NB4 (cell line): ENCODE measurements at places on chromosomes 4 and X.

DNA sequence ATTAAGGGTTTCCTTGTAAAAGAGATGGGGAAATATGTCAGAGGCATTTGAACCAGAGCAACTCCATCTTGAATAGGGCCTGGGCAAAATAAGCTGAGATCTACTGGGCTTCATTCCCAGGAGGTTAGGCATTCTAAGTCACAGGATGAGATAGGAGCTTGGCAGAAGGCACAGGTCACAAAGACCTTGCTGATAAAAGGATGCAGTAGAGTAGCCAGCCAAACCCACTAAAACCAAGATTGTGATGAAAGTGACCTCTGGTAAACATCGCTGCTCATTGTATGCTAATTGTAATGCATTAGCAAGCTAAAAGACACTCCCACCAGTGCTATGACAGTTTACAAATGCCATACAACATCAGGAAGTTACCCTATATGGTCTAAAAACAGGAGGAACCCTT, 1390.3 kb downstream of the RAPGEF2 start:
- no peak for DNase-seq

GRCh38 chr4:162016219-162016618, 147.6 kb downstream of the FSTL5 start:
- no peak for DNase-seq

DNA sequence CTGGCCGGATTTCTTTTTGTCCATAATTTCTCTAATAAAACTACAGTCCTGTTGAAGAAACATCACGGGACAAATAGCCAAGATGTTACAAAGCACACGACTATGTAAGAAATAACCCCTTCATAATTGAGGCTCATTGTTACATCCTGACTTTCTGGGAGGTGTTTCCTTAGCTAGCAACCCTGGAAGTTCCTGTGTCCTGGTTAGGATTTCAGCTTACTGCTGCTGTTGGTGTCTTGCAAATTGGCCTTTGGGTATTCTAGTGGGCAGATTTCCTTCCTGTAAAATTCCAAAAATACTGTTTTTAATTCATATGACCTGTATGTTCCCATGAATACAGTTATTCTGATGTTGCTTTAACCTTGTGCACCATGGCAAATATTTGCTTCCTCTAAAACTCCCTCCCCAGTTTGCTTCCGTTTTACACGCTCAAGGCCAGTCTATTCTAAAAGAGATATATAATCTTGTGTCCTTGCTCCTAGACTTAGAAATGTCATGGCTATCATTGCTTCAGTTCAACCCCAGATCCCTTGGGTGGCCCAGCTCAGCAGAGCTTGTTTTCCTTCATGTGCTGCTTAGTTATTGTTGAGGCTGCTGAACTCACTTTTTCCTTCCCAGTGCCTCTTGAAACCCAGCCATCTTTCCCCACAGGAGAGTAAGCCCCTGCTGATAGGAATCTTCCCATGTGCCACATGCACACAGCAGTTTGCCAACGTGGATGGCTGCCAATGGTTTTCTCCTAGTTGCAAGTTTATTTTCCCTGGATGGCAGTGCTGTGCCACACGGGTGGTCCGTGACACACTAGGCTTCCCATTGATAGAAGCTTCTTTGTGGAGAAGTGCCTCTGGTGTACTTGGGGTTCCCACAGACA, 75.8 kb downstream of the TSPAN7 start:
- no peak for DNase-seq

- no peak for DNase-seq
Measured at GRCh38 chr4:83931659-83932438, 395.9 kb downstream of the GPAT3 start.

DNA sequence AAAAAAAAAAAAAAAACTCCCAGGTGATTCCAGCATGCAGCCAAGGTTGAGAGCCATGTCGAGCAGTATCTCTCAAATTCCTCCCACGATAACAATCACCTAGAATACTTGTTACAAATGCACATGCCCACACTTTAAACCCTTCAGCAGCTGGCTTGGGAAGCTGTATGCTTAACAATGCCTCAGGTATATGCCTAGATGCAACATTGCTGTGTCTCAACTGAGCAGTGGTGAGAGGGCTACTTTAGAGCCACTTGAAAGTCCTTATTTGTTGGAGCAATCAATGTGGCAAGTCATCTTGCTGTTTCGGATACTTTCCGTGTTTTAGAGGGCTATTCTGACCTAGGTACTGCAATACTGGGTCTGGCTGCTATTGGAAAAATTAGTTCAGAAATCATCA, 487.4 kb downstream of the INPP4B start:
- DNase-seq, result no peak

DNA sequence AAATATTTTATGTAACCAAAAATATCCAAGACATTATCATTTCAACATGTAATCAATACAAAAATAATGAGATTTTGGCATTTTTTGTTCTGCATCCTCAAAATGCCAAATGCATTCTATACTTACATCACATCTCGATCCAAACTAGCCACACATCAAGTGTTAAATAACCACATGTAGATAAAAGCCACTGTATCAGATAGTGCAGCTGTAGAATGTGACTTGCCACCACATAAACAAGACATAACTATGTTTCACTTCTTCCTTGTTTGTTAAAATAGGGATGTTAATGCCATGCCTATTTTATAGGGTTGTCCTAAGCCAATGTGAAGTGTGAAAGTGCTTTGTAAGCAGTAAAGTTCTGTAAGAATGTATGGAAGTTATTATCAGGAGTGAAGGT, 20.9 kb downstream of the INTS6L start:
- no peak for DNase-seq

DNA sequence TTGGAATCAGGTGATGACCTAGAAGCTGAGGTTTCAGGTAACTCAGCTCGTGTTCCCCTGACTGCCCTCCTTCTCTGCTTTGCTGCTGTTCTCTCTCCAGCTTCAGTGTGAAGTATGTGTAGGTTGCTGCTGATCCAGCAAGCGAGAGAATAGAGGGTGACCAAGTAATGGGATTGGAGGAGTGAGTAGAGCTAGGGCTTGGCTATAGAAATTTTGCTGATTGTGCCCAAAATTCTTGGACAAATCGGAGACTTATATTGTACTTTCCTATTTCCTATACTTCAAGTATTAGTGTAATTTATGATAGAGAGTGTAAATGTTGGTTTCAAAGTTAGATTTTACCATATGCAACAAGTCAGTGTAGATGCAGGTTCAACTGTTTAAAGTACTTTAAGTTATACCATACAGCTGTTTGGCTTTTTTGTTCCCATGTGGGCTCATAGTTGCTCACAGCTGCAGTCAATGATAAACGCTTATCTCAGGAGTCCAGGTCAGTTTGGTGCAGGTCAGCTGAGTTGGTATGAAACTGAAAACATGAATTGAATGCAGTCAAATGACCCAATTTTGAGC, 48.0 kb downstream of the RAPGEF2 start:
- DNase-seq, result no peak

DNA sequence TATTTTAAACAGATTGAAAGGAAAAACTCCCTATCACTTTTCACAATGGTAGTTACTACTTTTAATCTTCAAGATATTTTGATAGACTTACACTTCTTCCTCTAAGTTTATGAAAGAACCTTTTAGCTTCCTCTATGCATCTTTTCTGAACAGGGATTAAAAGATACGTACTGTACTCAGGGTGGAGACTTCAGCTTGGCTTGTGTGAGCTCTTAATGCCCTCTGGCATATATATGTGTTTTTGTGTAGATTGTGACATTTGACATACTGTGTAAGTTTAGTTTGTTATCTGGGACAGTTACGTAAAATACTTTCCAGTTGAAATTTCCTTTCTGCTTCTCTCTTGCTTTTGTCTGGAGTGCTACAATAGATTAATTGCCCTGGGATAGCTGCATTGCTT, 109.3 kb upstream of the NUDT6 start:
- no peak for DNase-seq

GRCh38 chr4:30726090-30726675, 6.0 kb downstream of the PCDH7 start:
- DNase-seq, result no peak

DNA sequence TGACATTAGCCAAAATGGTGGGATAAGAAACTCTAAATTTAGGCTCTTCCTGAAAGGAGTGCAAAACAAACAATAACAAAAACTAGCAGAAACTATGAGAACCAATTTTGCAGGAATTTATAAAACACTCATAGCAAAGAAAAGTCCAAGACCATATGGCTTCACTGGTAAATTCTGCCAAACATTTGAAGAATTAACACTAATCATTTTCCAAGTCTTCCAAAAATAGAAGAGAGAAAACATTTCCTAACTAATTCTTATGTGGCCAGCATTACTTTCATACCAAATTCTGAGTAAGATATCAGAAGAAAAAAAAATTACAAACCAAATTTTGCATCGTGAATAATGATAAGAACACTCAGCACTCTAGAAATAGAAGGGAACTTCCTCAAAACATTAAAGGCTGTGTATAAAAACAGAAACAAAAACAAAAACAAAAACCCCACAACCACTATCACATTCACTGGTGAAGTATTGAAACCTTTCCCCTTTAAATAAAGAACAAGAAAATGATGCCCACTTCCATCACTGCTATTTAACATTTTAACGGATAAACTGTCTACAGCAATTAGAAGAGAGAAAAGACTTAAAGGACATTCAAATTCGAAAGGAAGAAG, 524.3 kb upstream of the GALNTL6 start:
- DNase-seq, result no peak

GRCh38 chr4:127660284-127660885, 27.6 kb downstream of the INTU start:
- no peak for DNase-seq

DNA sequence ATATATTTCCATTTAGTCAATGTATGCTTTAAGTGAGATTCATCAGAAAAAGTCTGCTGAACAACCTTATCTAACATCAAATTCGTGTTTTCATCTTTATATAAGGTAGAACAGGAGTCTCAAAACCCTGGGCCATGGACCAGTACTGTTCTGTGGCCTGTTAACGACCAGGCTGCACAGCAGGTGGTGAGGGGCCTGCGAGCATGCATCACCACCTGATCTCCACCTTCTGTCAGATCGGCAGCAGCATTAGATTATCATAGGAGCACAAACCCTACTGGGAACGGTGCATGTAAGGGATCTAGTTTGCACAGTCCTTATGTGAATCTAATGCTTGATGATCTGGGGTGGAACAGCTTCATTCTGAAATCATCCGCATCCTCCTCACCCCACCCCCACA, 3.2 kb downstream of the CTSO start:
- DNase-seq, result no peak

GRCh38 chr4:124282301-124282898, 430.1 kb downstream of the ANKRD50 start:
- no peak for DNase-seq

DNA sequence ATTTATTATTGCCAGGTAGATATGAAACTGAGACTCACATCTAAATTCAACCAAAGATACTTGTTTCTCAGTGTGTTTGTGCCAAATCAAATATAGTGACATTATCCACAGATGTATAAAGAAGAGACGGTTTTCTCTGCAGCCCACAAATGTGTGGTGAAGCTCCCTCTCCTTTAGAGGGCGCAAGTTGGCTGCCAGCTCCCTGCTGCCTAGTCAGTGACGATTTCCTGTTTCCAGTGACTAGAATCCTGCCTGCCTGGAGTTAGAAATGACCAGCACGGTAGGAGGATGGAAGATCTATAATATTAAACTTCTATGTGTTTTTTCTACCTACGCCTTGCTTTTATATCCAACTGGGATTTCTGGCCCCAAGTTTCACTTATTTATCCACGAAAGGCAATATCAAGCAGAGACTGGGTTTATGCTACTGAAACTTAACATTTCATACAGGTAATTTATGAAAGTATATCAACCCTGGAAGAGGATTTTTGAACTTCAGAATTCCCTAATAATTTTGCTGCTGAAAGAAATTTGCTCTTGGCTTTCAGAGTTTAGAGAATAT, 1793.7 kb upstream of the TENM3 start:
- DNase-seq, result peak; percentile 48

GRCh38 chr4:1246901-1247863, 1.7 kb downstream of the CTBP1 start:
- peak; percentile 73 for DNase-seq

DNA sequence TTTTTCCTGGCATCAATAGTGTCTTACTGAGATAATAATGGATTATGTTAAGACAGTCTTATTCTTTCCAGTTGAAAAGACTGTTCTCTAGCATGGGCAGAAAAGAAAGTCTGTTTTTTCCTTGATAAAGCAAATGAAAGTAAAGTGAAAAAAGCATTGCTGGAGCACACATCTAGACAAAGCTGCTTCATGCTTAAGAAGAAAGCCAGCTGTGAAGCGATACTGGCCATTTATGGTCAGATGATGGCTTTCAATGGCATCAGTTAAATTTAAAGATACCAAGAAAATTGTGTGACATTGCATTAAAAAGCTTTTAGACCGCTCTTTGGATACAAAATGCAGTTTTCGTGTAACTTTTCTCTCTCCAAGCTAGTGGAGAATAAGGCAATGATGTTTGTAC, 242.1 kb upstream of the TRAM1L1 start:
- no peak for DNase-seq

GRCh38 chrX:46954716-46955115, 42.5 kb downstream of the JADE3 start:
- DNase-seq, result no peak

GRCh38 chrX:94256396-94256795, 582.4 kb downstream of the FAM133A start:
- DNase-seq, result no peak

DNA sequence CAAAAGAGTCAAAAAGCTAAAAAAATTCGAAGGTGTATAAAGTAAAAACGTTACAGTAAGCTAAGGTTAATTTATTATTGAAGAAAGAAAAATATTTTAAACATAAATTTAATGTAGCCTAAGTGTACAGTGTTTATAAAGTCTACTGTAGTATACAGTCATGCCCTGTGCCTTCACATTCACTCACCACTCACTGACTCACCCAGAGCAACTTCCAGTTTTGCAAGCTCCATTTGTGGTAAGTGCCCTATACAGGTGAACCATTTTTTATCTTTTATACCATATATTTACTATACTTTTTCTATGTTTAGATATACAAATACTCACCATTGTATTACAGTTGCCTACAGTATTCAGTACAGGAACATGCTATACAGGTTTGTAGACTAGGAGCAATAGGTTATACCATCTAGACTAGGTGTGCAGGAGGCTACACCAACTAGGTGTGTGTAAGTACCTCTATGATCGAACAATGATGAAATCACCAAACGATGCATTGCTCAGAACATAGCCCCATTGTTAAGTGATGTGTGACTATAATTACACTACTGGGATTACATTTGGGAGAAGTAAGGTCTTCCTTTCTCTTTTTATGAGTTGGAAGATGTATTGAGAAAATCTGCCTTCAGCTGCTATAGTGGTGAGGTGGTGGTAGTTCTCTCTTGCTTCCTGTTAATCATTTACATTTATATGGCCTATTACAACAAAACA, 27.2 kb downstream of the TMSB4X start:
- DNase-seq, result peak; percentile 37

- no peak for DNase-seq
Measured at GRCh38 chr4:188551156-188551555, 411.9 kb downstream of the TRIML1 start.

DNA sequence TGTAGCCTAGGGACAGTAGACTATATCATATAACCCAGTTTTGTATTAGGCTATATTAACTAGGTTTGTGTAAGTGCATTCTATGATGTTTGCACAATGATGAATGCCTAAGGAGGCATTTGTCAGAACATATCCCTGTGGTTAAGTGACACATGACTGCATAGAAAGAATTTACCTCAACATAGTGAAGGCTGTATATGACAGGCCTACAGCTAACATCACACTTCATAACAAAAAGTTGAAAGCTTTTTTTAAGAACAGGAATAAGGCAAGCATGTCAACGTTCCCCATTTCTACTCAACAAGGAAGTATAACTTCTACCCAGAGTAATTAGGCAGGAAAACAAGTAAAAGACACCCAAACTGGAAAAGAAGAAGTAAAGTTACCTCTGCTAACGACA, 165.9 kb upstream of the NDST4 start:
- DNase-seq, result peak; percentile 41

GRCh38 chr4:177161781-177162180, 147.9 kb upstream of the NEIL3 start:
- no peak for DNase-seq
